ENCODE measurements at places on chromosomes 7 and 10.

DNA sequence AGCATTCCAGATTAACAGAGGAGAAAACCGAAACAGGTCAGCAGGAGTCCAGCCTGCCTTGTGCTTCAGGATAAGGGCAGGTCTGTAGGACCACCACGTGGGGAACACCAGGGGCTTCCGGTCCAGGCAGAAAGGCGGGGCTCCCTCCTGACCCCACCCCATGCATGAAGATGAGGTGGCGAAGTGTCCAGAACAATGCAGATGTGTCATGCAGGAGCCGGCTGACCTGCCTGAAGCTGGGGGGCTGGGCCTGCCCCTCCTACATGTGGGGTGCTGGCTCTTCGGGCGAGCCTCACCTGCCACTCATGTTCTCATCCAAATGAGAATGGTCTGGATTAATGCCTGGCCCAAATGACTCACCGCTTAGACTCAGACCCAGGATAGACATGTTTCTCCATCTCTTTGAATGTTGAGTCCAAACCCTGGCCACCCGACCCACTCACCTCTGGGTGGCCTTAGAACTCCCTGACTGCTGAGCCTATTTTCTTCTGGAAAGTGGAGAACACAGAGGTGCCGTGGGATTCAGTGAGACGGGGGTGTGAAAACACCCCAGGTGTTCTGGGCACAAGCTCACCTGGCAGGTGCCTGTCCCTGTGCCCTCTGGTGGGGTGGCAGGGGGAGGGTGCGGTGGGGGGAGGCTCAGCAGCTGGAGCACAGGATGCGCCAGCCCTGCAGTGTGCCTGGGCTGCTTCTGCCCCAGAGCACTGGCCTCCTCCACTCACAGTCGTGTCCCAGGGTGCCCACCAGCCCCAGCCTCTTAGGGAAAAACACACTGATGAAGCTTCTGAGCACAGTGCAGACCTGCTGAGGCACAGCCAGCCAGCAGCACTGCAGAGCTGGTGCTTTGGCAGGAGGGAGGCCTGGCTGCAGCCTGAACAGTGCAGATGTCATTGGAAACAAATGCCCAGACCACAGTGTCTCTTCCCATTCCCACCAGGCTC is 55.2 kb upstream of the GDF10 start:
- no peak for DNase-seq

DNA sequence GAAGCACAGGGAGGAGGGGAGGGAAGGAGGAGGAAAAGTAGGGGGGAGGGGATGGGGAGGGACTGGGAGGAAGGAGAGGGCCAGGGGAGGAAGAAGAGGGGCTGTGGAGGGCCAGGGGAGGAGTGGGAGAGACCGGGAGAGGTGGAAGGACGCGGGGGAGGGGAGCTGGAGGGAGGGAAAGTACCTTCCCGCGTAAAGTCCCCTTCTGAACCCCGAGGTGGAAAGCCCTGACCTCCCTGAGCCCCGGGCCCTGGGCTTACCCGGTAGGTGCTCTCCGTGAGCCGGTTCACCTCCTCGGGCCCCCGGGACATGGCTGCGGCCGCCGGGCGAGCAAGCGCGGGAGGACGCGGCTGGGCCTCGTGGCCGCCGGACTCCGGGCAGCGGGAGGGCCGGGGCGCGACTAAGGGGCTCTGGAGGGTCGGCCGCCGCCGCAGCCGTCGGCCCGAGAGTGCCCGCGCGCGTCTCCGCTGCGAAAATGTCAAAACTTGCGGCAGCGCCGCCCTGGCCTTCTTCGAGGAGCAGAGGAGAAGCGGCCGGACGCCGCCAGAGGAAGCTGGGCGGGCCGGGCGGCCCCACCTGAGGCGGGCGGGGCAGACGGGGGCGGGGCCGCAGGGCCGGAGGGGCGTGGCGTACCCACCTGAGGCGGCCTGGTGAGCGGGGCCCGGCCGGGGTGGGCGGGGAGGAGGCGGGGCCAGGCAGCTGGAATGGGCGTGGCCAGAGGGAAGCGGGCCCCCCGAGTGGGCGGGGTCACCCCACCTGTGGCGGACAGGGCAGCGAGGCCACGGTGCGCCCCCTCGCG is at the start of gene BAIAP2L1:
Gene BAIAP2L1 (minus strand): TSS at position 549 of the 799 bp plus-strand sequence. CDS start 238 bp downstream, at position 311.
- peak; percentile 71 for DNase-seq

DNA sequence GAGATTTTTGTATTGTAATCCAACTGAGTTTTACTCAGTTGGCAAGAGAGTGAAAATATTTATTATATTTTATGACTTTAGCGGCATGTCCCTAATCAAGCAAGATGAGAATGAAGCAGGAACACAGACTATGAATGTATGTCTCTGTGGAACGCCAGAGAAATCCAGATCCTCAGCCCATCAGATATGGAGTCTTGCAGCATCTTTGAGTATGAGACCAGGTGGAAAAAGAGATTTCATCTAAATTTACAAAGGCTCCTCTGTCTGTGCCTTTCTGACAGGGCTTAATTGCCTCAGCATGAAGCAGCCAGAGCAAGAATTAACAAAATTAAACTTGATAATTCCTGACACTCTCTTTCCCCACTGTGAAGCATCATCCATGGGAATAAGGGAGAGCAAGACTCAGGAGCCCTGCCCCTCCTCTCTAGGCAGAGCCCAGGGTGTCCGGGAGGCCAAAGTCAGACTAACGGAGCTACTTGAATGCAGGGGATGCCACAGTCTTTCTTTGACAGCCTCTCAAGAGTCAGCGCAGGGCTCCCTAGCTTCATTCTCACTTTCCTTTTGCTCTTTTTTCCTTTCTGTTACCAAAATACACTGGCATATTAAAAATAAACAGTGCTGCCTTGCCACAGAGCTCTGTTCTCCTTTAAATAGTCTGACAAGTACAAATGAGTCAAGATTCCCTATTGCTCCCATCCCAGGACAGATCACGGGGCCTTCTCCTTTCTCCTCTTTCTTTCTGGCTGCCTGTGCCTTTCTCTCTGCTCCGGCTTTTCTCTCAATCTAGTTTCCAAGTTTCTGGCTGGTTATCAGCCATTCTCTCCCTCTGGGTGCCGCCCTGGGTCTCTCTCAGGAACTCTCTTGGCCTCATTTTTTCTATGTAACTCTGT is 132.2 kb upstream of the INHBA start:
- DNase-seq: no peak

GRCh38 chr10:70272925-70273316 is 10.9 kb downstream of the NPFFR1 start:
- no peak for DNase-seq

DNA sequence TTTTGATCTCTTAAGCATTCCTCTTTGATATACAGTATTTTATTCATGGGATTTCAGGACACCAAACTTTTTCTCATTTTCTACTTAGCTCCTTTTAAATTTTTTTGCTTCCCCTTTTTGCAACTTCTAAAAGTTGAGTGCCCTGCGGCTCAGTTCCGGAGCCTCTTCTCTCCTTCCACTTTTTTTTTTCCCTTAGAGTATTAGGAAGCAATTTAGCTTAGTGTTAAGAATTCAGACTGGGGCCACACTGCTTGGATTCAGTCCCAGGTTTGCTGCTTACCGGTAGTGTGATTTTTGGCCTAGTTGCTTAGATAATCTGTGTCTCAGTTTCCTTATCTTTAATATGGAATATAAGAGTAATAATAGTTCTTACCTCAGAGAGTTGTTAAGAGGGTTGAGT is 3.4 kb downstream of the STAM start:
- no peak for DNase-seq

DNA sequence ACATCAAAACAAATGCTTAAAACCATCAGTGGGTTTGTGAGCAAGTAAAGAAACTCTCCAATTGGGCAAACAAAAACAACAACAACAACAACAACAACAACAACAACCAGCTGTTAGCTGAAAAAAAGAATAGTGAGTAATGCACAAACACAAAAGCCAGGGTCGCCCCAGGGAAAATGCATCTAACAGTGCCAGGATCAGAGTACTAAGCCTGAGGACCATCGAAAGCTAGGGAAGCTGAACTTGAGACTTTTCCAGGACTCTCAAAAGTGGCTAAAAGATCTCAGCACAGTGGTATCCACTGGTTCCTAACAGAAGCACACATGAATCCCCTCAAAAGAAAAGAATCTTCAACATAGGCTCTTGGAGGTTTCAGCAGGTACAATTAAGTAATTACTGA is 83.3 kb downstream of the CPXM2 start:
- DNase-seq: no peak

GRCh38 chr7:139095194-139095659 is 14.3 kb downstream of the ZC3HAV1 start:
- DNase-seq: peak; percentile 59

DNA sequence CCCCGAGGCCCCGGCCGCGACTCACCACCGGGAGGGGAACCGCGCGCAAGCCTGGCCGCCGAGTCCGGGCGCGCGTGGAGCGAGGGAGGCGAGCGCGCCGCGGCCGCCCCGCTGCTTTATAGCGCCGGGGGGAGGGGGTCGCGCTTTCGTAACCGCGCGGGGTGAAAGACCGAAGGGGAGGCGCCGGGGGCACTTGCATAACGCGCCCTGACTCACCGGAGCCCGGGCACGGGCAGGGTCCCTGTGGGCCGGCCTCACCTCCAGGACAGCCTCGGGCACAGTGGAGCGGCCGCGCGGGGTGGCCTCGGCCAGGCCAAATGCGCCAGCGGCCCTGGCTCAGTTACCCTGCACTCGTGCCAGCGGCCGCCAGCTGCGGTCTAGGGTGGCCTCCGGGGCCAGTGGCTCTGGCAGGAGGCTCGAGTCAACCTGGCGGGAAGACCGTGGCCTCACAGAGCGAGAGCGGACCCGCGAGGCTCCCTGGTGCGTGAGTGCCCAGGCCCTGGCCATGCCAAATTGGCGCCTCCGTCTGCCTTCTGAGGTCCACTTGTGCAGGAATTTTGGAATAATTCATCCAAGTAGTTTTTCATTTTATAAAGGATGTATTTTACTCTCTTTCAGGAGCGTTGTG is at the start of gene RBP4:
Gene RBP4 (minus strand): TSS at position 90 of the 628 bp plus-strand sequence. CDS start 207 bp downstream, outside the sequence.
- DNase-seq: no peak

- no peak for DNase-seq
Observed at GRCh38 chr7:104772405-104773345, 241.3 kb upstream of the KMT2E start.

DNA sequence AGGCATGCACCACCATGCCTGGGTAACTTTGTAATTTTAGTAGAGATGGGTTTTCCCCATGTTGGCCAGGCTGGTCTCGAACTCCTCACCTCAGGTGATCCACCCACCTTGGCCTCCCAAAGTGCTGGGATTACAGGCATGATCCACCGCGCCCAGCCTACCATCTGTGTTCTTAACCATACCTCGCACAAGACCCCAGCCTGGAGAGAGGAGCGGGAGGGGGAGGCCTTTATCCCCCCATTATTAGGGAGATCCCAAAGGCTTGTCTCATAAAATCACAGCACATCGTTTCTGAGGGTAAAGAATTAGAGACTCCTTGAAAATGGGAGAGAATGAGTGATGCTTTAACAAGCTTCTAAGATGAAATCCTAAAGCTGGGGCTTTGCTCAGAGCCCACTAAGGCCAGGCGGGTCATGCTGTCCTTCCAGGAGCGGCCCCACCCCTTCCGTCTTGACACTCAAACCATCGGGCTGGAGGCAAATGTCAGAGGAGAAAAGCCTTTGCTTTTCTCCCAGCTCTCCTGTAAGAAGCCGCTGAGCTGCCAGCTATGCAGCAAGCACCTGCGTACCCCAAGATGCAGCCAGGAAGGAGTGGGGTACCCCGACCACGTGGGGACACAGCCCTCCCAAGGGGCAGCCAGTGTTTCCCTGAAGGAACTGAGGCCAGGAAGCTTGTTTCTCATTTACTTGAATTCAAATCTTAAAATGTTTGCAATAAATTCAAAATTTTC is 339.7 kb downstream of the PTPRN2 start:
- no peak for DNase-seq

DNA sequence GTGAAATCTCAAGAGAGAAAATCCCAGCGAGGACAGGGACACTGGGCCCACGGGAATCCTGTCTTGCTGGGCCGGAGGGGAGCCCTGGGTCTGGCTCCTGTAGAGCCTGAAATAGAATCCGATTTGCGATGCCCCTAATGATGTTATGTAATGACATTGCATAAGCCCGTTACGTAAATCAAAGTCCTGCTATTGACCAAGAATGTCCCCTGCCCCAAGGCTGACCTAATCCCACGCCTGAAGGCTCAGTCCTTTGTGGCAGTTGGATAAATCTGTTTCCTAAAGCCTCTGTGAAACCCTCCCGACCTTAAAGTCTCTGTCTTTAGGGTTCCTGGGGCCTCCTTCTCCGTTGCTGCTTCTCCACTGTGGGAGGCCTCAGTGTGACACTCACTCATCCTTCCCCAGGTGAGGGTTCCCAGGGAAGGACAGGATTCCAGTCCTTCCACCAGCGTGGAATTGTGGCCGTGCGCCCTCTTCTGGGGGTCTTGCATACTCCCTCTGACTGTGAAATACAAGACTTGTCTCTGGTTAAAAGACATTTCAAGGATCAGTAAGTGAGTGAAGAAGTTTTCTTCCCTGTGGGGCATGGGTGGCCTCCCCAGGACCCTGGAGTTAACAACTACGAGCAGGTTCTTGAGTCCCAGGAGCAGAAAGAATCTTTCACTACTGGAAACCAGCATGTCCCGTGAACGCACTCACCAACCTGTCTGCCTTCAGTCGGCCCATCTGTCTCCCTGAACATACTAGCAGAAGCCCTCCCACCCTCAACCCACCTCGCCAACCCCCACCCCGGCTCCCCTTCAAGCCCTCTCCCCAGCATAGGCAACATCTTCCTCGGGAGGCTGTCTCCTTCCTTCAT is 19.8 kb downstream of the ZNF467 start:
- DNase-seq: no peak

GRCh38 chr7:75066521-75066920 is 7.1 kb downstream of the RCC1L start:
- no peak for DNase-seq

DNA sequence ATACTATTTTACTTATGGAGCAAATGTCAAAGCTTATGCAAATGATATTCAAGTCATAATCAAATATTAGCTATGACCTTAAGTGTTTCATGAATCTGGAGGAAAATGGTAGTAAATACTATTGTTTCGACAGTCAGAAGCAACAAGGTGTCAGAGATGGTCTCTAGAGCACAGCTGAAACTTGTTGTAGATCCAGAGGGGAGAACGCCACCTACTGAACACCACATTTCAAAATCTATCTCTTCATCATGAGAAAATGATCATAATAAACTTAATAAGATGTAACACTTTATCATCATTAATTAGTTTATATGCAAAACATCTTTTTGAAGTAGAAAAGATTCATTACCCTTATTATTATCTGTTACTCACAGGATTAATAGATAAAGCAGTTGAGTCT is 418.7 kb downstream of the GATA3 start:
- DNase-seq: no peak
